ENCODE measurements at places on chromosomes 4 and X.

- no peak for DNase-seq
These were observed 553.4 kb downstream of the PPP4R3C start for GRCh38 chrX:26909728-26910127.

DNA sequence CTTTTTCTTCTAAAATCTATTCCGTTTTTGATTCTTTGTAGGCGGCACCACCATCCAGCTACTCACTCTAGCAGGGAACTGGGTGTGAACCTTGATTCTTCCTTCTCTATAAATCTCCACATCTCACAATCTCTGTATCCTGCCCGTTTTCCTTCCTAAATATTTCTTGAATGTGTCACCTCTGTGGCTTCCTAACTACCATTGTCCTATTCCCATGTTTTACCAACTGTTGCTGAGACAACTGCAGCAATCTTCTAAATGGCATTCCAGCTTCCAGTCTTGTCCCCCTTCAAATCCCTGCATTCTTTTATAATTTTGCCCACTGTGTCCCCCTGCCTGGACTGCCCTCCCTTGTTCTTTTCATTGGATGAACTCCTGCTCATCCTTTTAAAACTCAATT is 641.3 kb downstream of the RPA4 start:
- DNase-seq, result no peak

DNA sequence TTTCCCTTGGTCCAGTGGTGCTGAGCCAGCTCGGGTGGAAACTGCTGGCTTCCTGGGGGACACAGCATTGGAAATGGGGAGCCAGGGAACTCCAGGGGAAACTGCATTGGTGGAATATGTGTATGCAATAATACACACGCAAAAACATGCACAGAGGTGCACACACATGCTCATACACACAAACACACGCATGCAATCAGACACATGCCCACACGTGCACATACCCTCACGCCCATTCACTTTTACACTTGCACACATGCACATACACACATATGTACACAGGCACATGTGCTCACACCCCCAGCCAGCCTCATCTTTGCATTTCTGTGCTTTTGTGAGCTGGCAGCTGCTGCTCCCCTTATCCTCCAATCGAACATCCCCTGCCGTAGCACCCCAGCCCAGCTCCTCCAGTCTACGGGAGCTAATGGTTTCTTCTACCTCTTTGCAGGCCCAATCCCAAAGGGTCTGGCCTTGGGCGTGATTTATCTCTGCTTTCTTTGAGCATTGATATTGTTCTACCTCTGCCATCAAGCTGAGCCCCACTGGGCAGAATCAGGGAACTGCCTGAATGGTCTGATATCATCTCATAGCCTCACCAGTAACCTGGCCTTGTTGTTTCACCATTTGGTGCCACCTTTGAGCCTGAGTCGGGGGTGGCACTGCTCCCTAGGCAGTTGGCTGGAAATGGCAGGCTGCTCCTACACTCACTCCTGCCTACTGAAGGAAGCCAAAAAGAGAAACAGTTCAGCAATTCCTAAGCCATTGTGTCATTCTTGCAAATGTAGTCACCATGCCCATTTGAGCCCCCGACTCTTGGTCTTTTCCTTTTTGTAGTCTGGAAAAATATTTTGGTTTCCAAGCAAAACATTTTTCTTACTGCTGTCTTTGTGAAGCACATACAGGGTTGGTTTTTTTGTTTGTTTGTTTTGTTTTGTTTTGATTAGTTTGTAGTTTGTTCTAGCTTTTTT is 104.4 kb upstream of the MAMLD1 start:
- DNase-seq, result no peak

DNA sequence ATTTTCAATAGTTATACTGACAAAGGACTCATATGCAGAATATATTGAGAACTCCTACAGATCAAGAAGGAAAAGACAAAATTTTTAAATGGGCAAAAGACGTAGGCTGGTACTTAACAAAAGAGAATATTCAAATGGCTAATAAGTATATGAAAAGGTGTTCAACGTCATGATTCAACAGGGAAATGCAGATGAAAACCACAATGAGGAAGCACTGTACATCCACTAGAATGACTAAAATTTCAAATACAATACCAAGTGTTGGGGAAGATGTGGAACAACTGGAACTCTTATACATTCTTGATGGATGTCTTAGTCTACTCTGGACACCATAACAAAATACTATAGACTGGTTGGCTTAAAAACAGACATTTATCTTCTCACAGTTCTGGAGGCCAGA is 1.3 kb upstream of the MRFAP1L1 start:
- no peak for DNase-seq

- no peak for DNase-seq
These were observed 226.7 kb downstream of the RBMX2 start for GRCh38 chrX:130628516-130628915.

DNA sequence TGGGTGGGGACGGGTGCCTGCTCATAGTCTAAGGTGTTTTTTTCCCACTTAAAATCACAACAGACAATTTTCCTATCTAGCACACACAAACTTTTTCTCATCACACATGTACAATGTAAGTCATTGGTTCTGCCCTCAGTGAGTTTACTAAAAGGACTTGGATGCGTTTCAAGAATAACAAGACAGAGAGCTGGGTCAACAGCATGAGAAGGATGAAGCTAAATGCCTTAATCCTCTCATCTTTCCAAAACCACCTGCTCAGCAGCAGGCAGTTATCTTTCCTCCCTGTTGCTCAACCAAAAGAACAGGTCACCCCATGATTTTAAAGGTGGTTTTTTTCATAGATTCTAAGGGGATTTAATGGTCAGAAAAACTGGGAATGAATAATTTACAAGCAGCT is 40.1 kb downstream of the OFD1 start:
- DNase-seq, result no peak

DNA sequence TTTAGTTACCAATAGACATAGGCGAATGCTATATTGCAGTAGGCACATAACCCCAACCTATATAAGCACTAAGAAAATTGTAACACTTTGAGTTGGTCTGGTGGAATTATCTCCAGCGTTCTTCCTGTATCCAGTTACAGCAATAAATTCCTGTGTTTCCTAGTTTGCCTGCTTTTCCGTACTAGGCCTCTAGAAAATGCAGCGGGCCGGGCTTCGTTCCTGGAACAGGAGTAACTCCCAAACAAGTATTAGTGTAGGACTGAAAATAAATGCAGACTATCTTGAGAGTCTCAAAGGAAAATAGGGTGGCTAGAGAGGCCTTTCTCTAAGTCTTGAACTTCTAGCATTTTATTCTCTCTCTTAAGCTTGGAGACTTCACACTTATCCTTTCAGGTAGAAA is 159.8 kb downstream of the OR13H1 start:
- DNase-seq, result no peak

DNA sequence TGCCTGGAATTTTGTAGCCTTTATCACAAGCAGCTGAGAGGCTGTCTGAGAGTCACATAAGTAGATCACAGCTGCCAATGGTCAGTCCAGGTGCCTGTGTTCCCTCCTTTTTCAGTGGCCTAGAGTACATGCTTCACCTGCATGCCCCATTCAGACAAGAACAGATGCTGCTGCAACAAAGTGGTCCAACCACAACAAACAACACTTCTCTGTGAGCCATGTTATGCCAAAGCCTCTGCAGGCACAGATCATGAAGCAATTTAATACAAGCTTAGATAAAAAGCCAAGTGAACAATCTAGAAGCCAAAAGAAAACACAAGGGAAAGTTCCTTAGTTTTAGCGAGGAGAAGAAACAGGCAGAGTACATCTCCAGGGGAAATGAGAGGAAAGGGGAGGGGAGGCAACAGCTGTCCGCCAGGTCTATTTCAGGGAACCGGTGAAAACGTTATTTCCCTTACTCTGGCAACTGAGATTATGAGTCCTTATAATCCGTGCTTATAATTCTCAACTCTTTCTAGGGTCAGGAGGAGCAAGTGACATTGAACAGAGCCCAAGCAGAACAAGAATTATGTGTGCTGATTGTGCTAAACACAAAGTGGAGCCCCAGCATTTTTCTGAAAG is 92.6 kb downstream of the TSPAN5 start:
- no peak for DNase-seq

GRCh38 chrX:139388254-139388653 is 142.3 kb upstream of the F9 start:
- no peak for DNase-seq

- no peak for DNase-seq
These were observed 50.4 kb upstream of the CCDC149 start for GRCh38 chr4:24963277-24963676.

GRCh38 chrX:42246814-42247213 is 323.5 kb upstream of the CASK start:
- DNase-seq, result no peak

DNA sequence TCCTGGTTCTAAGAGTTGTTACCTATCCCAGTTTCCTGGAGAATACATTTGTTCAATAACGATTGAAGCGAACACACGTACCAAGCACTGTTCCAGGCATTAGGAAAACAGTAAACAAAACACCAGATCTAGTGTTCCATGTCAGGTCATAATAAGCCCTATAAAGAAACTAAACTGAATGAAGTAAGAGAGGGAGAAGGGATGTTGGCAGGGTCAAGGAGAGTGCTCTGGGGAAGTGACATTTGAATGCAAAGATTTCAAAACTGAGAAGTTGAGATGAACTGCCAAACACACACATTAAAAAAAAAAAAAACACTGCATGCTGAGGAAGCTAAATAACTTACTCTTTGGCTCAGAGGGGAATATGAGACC is 14.4 kb upstream of the ENAM start:
- no peak for DNase-seq

- DNase-seq, result no peak
These were observed 34.1 kb downstream of the SPINK2 start for GRCh38 chr4:56787380-56787779.

DNA sequence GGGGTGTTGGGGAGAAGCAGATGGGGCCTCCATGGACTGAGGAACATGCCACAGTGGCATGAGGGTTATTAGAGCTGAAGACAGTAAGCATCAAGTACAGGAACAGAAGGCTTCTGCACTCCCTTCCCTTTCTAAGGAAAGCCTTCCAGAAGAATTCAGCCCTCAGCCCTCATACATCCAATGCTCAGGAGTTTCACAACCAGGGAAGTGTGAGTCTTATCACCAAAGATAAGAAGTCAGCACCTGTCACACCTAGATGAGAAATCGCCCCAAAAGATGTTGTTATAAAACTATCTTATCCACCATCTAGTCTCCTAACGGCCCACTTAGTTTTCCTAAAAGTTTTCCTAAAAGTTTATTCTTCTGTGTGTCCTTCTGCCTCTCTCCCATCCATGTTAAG is 78.0 kb upstream of the STS start:
- DNase-seq, result no peak

GRCh38 chr4:55251342-55251741 is 94.7 kb upstream of the SRD5A3 start:
- no peak for DNase-seq

GRCh38 chr4:66602622-66603021 is 932.3 kb upstream of the EPHA5 start:
- DNase-seq, result no peak

- DNase-seq, result no peak
These were observed 65.3 kb downstream of the DHRSX start for GRCh38 chrX:2435465-2435864.

- DNase-seq, result no peak
These were observed 10.1 kb downstream of the DHX15 start for GRCh38 chr4:24574236-24574635.

- no peak for DNase-seq
These were observed 272.8 kb upstream of the GATB start for GRCh38 chr4:152033621-152034020.

- no peak for DNase-seq
These were observed 65.3 kb downstream of the EGF start for GRCh38 chr4:109977854-109978501.

DNA sequence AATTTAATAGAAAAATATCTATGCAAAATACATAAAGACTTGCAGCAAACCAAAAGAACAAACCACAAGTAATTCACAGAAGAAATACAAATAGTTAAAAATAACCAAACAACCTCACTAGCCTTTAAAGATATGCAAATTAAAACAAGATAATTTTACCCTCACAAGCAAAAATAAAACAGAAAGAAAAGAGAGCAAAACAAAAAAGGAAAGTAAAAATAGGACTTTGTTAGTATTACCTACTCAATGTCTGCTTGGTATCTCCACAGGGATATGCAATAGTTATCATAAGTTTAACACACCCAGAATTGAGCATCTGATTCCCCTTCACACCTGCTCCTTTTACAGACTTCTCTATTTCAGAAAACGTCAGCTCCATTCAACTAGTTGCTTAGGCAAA is 737.5 kb upstream of the MAGEB2 start:
- DNase-seq, result no peak

DNA sequence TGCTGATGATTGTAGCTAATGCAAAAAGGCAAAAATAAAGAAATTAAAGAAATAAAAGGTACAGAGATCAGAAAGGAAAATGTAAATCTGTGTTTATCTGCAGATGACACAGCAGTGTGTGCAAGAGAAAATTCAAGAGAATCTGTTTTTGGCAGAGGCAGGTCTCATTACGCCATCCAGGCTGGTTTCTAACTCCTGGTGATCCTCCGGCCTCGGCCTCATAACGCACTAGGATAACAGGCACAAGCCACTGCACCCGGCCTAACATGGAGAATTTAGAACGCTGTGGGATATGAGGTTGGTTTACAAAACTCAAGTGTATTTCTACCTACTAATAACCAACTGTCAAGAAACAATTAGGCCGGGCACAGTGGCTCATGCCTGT is 29.4 kb downstream of the CTBP1 start:
- no peak for DNase-seq

DNA sequence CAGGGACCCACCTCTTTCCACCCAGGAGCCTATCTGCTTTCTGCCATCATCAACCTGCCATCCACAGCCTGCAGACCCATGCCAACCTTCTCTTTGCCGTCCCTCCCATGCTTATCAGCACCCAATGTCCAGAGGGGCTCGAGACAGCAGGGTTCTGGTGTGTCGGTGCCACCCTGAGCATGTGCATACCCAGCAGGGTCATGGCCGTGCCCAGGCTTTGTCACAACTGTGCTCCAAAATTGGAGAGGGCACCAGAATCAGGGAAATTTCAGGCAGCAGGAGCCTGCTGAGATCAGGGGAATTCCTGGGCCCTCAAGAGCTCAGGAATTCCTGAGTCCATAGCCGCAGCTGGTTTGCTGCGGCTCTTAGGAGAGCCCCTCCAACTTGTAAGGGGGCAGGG is 330.6 kb downstream of the CCSER1 start:
- DNase-seq, result no peak

DNA sequence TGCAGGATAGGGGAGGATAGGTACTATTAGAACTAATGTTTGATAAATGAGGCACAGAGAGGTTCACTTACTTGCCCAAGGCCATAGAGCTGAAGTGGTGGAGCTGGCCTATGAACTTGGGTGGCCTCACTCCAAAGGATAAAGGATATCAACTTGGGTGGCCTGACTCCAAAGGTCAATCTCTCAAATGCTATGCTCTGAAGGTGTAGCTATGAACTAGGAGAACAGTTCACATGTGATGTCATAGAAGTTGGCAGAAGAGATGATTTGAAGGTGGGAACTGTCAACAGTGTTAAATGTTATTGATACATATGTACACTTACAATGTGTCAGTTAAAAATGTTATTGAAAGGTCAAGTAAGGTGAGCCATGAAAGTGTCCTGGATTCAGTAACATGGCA is 6.2 kb upstream of the CHST7 start:
- no peak for DNase-seq

- no peak for DNase-seq
These were observed 56.9 kb upstream of the TMEM33 start for GRCh38 chr4:41878170-41878969.

Measured in activated T-helper 1 cell treated with anti-CD3 and anti-CD28 coated beads, Interleukin-2, amount 50 U/mL, for 16 hours (primary cell).